Activated CD4-positive, alpha-beta T cell treated with anti-CD3 and anti-CD28 coated beads for 36 hours (primary cell): ENCODE measurements at places on chromosomes 12 and 14. TPM values are rescaled to one million over a fixed set of nuclear protein-coding genes. Genes with fewer than 3 reads are reported as not detected.

The ADAM20 gene
- 0.14 TPM for total RNA-seq

DNA sequence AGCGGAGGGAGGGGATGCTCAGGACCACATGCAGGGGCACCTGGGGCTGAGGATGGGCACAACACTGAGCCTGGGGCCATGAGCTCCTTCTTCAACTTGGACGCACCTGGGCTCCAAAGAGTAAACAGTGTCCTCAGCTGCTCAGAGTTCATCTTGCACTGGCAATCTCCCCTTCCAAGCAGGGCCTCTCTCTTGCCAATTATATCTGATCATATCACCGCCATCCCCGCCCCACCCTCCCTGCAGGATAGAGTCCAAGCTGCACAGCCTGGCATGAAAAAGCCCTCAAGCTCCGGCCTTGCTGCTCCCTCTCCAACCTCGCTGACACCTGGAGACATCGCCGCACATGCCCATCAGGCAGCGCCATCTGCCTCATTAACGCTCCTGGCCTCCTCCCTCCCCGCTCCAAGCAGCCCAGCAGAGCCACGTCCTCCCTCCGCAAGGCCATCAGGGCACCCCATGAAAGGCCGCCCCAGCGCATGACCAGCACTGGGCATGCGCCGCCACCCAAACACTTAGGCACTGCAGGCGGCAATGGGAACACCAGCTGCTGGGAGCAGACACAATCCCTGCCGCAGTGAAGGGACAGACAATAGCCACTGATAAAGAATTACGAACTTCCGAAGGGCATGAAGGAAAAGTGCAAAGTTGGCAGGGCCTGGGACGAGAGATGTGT lies 88.8 kb downstream of the CHGA start:
- no peak for DNase-seq

The CLEC4D gene
- total RNA-seq = not detected

The FGF23 gene
- total RNA-seq = not detected

- DNase-seq = no peak
Measured at GRCh38 chr12:89432396-89432795, 80.1 kb upstream of the DUSP6 start.

- DNase-seq = no peak
Measured at GRCh38 chr12:72493407-72493806, 221.2 kb downstream of the TRHDE start.
